Activated CD4-positive, alpha-beta T cell treated with anti-CD3 and anti-CD28 coated beads, Interleukin-2, amount 10 ng/mL, durations not matched to agents 24 days and 14 days (primary cell): ENCODE measurements at places on chromosomes 1 and 21. TPM values are rescaled to one million over a fixed set of nuclear protein-coding genes. Genes with fewer than 3 reads are reported as not detected.

DNA sequence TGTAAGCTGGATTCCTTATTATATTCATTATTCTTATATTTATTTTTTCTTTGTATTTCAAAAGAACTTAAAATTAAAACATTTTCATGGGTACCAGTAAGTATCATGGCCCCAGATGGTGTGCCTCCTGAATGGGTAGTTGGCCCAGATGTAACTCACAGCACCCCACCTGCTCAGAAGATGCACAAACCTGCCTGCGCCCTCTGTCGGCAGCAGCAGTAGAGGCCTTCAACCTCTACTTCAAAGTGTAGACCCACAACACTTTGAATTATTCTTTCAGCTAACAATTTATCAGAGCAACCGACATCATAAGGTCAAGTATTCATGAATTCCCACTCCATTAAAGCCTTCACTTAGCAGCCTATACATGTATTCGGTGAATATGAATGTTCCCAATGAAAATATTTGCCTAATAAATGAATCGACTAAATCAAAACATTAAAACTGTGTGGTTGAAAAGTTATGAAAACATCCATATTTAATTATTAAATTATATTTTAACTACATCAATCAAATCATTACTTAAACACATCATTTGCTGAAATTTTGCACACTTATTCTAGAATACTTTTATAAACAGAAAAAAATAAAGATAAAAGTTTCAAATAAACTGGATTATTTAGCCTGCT is 25.4 kb downstream of the PIGM start:
- H3K27ac ChIP-seq, result no peak overlapping the region
- peak; percentile 91 for DNase-seq
- no peaks in the 10 kb centered on the region for H3K36me3 ChIP-seq

DNA sequence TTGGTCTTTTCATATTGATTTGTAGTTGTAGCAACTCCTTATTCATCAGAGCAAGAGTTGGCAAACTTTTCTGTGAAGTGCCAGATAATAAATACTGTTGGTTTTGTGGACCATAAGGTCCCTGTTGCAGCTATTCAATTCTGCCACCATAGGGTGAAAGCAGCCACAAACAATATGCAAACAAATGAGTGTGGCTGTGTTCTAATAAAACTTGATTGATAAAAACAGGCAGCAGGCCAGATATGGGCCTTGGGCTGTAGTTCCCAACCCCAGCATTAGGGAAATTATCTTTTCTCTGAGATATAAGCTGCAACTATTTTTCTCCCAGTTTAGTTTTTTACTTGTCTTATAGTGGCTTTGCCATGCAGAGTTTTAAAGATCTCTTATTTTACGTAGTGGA is 469.2 kb downstream of the SMYD3 start:
- no peak overlapping the region for H3K4me3 ChIP-seq
- DNase-seq, result no peak
- no peak overlapping the region for H3K27ac ChIP-seq
- H3K27me3 ChIP-seq, result no peaks in the 10 kb centered on the region

DNA sequence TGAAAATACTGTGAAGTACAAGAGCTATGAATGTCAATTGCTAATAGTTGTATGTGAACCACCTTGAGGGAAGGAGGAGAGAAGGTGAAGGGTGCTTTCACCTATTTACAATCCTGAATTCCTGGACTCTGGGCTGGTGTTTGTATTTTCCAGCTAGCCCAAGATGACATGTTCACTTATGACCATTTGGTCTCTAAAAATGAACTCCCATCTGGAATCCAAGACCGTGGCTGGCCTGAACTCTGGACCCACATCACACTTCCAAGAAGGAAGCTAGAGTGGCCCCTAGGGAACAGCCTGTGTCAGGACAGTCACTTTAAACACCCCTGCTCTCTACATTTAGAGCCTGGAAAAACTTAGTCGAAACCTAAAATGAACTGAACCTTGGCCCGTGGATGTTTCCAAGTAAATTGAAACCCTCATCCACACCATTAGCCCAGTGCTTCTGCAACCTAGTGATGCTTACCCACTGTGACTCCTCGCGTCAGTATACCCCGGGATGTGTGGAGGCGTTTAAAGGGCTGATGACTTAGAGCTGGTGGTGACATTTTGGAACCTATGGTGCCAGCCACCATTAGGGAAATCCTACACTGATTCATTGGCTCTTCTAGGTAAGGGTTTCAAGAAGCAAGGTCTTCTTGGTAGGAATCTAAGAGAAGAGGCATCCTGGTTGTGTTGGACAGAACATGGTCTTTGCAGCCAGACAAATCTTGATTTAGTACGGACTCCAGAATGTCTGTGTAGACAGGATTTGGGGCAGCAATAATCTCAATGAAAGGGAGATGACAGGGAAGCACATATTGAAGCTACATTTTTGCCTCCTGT is 171.5 kb upstream of the IRF2BP2 start:
- no peak overlapping the region for H3K27ac ChIP-seq
- H3K27me3 ChIP-seq, result no peaks in the 10 kb centered on the region
- no peaks in the 10 kb centered on the region for H3K36me3 ChIP-seq
- peak; percentile 56 for DNase-seq
- no peak overlapping the region for H3K4me3 ChIP-seq

The GBP4 gene
- 29.5 and 33.5 TPM in 2 replicates for total RNA-seq

GRCh38 chr1:24904731-24905354 is 25.2 kb downstream of the RUNX3 start:
- no peaks in the 10 kb centered on the region for H3K27me3 ChIP-seq
- no peak overlapping the region for H3K27ac ChIP-seq
- DNase-seq, result no peak
- H3K4me3 ChIP-seq, result no peak overlapping the region
- peaks cover 73% of the 10 kb centered on the region for H3K36me3 ChIP-seq
- peaks cover 10% of the 10 kb centered on the region for H3K4me1 ChIP-seq

The CASQ2 gene
- not detected in 2 replicates for total RNA-seq

GRCh38 chr1:119471566-119471965 is 35.4 kb upstream of the HSD3B1 start:
- no peak for DNase-seq
- H3K36me3 ChIP-seq, result no peaks in the 10 kb centered on the region
- H3K4me1 ChIP-seq, result peaks cover 3% of the 10 kb centered on the region
- no peak overlapping the region for H3K27ac ChIP-seq
- peaks cover 5% of the 10 kb centered on the region for H3K27me3 ChIP-seq

The VHLL gene
- total RNA-seq, result 0.54 and 1.0 TPM in 2 replicates

The RNU1-4 gene
- total RNA-seq, result 1,962 and 2,189 TPM in 2 replicates

The PROX1 gene
- not detected in 2 replicates for total RNA-seq

The GPR161 gene
- total RNA-seq, result 0.51 and 0.85 TPM in 2 replicates

The PCSK9 gene
- not detected in 2 replicates for total RNA-seq

The NBPF10 gene
- 3.2 TPM in 2 replicates for total RNA-seq

DNA sequence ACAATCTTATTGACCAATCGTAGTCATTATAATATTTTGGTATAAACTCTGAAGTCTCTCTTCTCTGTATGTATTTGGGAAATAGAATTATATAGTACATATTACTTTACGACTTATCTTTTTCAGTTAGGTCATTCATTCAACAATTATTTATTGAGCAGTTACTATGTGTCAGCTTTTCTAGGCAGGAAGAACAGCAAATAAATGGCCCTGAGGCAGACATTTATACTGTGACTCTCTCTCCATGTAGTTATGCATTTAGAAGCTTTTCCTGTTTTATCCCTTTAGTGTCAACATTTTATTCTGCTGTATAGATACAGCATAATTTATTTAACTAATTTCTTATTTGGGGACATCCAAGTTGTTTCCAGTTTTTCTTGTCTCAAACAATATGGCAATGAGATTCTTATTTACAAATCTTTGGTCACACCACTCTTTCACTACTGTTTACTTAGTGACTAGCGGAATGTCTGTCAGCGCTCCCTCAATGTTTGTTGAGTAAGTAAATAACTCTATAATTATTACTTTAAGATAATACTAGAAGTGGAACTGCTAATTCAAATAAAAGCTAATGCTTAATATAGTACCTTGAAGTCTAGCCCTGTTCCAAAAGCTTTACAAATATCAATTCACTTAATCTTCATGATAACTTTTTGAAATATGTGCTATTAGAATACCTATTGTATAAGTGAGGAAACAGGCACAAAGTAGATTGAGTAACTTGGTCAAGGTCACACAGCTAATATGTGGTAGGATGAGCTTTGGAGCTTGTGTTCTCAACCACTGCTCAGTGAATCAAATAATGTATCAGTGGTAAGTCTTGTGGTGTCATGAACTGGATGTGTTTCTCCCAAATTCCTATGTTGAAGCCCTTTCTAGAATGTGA is 465.6 kb downstream of the SIPA1L2 start:
- DNase-seq, result no peak
- H3K4me3 ChIP-seq, result no peak overlapping the region

The PCAT6 gene
- 0.83 and 1.4 TPM in 2 replicates for total RNA-seq

DNA sequence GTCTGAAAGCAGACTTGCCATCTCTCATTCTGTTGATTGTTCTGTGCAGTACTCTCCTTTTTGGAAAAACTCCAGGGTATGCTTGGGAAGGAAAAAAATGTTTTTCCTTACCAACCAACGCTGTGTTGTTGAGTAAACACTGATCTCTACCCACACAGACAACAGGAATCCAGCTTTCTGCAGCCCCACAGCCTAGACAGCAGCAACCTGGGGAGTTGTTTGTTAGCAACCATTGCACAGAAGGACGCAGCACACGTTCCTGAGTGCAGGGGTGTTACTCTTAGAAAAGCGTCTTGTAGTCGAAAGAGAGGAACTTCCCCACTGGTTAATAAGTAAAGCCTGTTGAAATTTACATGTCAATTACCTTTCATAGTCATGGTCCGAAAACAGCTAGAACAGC is 56.6 kb downstream of the SMYD2 start:
- H3K4me3 ChIP-seq, result no peak overlapping the region
- peaks cover 18% of the 10 kb centered on the region for H3K36me3 ChIP-seq
- H3K27me3 ChIP-seq, result no peaks in the 10 kb centered on the region
- no peak overlapping the region for H3K27ac ChIP-seq
- H3K4me1 ChIP-seq, result peaks cover 10% of the 10 kb centered on the region
- DNase-seq, result no peak

GRCh38 chr1:52636721-52637695 is 4.0 kb downstream of the SHISAL2A start:
- peak overlapping the region; percentile 83 for H3K4me3 ChIP-seq
- peaks cover 8% of the 10 kb centered on the region for H3K27me3 ChIP-seq
- peaks cover 60% of the 10 kb centered on the region for H3K4me1 ChIP-seq

DNA sequence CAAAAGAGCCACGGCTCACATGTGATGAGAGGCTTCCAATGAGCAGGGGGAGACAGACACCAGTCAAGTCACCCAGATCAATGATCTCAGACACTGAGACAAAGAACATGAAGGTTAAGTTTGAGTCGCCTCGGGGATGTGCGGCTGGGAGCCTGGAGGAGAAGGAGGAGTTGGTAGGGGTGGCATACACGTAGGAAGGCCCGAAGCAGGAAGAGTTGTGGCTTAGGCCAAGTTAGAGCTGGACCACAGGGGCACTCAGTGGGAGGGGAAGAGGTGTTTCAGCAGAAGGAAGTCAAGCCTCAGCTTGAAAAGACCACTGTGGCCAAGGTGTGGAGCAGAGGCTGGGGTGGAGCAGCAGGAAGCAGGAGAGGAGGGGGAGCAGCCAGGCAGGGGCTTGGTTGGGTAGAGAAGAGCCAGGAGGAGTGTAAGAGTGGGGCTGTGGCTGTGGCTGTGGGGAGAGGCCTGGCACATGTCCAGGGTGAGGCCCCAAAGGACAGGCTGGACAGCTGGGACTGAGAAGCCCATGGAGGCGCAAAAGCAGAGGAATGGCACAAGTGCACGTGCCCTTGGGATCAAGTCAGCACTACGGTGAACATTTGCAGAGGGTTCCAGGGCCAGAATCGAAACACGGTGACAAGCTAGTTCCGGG is 27.6 kb downstream of the CTNNBIP1 start:
- DNase-seq, result peak; percentile 57
- H3K4me1 ChIP-seq, result peaks cover 12% of the 10 kb centered on the region
- H3K4me3 ChIP-seq, result no peak overlapping the region
- no peaks in the 10 kb centered on the region for H3K27me3 ChIP-seq
- no peaks in the 10 kb centered on the region for H3K36me3 ChIP-seq

- DNase-seq, result no peak
- H3K27me3 ChIP-seq, result peaks cover 5% of the 10 kb centered on the region
- no peak overlapping the region for H3K27ac ChIP-seq
- no peaks in the 10 kb centered on the region for H3K36me3 ChIP-seq
- no peaks in the 10 kb centered on the region for H3K4me1 ChIP-seq
- H3K4me3 ChIP-seq, result no peak overlapping the region
Measured at GRCh38 chr21:43262427-43262826, 93.6 kb downstream of the CRYAA start.

The RAB7B gene
- not detected in 2 replicates for total RNA-seq

DNA sequence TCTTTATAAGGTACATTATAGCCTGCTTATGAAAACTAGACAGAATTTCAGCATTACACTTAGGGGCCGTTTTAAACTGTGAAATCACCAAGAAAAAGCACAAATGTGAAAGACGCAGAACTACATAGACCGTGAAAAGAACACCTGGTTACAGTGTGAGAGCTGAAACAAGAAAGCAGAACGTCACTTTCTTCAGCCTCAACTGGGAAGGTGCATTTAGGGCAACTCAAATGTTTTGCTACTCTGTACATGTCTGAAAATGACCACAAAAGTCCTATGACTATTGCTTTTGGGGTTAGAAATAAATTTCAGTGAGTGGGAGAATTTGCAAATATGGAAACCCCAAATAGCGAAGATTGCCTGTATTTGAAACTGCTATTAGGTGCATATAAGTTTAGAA is 268.7 kb downstream of the OLFM3 start:
- H3K36me3 ChIP-seq, result no peaks in the 10 kb centered on the region
- no peak overlapping the region for H3K27ac ChIP-seq
- H3K4me3 ChIP-seq, result no peak overlapping the region
- no peaks in the 10 kb centered on the region for H3K27me3 ChIP-seq
- H3K4me1 ChIP-seq, result no peaks in the 10 kb centered on the region
